Nephron progenitor cell (in vitro differentiated cells): ENCODE measurements at places on chromosomes 13 and 19.

DNA sequence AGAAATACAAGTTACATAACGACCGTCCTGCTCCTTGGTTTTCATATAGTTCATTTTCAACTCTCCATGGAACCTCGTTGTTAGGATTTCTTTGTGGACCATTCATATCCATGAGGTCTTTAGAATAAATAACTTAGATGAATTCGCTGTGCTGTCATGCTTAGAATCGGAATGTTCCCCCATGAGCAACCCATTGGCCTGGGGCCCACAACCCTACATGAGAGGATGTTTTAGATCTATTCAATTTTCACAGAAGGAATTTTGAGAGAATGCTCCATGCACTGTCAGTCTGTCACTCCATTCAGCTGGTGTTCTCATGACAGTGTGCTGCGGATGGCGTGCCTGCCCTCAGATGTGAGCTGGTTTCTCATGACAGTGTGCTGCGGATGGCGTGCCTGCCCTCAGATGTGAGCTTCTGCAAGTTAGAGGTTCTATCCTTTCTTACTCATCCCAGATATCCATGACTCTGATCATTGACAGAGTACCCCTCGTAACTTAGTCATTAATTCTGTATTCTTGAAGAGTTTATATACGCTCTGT lies 1193.1 kb downstream of the EFNB2 start:
- H3K36me3 ChIP-seq: no peaks in the 10 kb centered on the region
- no peak overlapping the region for H3K4me3 ChIP-seq
- H3K27me3 ChIP-seq: no peaks in the 10 kb centered on the region
- peaks cover 9% of the 10 kb centered on the region for H3K4me1 ChIP-seq
- no peak overlapping the region for H3K27ac ChIP-seq

- peaks cover 69% of the 10 kb centered on the region for H3K4me1 ChIP-seq
- peaks cover 7% of the 10 kb centered on the region for H3K27me3 ChIP-seq
- H3K36me3 ChIP-seq: peaks cover 10% of the 10 kb centered on the region
Measured at GRCh38 chr19:34173193-34173956, 1.1 kb downstream of the LSM14A start.

GRCh38 chr13:91155512-91156114 lies 191.9 kb upstream of the MIR17HG start:
- no peaks in the 10 kb centered on the region for H3K27me3 ChIP-seq
- H3K4me1 ChIP-seq: peaks cover 85% of the 10 kb centered on the region
- H3K4me3 ChIP-seq: no peak overlapping the region
- peak; percentile 55 for DNase-seq
- peak overlapping the region; percentile 98 for H3K27ac ChIP-seq
- peaks cover 25% of the 10 kb centered on the region for H3K36me3 ChIP-seq

DNA sequence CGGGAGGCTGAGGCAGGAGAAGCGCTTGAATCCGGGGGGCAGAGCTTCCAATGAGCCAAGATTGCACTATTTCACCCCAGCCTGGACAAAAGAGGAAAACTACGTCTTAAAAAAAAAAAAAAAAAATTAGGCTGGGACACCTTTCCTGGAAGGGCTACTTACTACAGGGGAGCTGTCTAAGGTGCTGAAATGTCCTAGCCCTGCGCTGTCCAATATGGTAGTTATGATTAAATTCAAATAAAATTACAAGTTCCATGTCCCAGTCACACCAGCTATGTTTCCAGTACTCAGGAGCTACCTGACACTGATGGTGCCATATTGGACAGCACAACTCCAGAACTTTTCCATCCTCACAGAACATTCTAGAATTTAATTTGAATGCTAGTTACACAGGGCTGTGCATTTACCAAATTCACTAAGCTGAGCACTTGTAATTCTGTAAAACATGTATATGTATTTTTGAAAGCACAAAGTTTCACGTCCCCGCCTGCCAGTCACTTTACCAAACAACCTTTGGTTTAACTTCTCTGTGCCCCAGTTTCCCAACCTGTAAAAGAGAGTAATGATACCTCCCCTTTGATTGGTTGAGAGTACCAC lies 9.2 kb upstream of the ZSCAN22 start:
- H3K27ac ChIP-seq: no peak overlapping the region
- no peaks in the 10 kb centered on the region for H3K4me1 ChIP-seq
- H3K27me3 ChIP-seq: no peaks in the 10 kb centered on the region
- DNase-seq: peak; percentile 56
- no peak overlapping the region for H3K4me3 ChIP-seq

- no peaks in the 10 kb centered on the region for H3K36me3 ChIP-seq
- H3K27me3 ChIP-seq: no peaks in the 10 kb centered on the region
- H3K27ac ChIP-seq: no peak overlapping the region
- H3K4me3 ChIP-seq: no peak overlapping the region
- DNase-seq: no peak
- no peaks in the 10 kb centered on the region for H3K4me1 ChIP-seq
Measured at GRCh38 chr13:89212186-89212585, 1541.0 kb downstream of the SLITRK5 start.

- no peak overlapping the region for H3K27ac ChIP-seq
- DNase-seq: no peak
- H3K4me3 ChIP-seq: no peak overlapping the region
- peaks cover under 1% of the 10 kb centered on the region for H3K36me3 ChIP-seq
- H3K27me3 ChIP-seq: peaks cover 13% of the 10 kb centered on the region
- H3K4me1 ChIP-seq: peaks cover 47% of the 10 kb centered on the region
Measured at GRCh38 chr19:46299004-46299509, 2.2 kb downstream of the HIF3A start.

DNA sequence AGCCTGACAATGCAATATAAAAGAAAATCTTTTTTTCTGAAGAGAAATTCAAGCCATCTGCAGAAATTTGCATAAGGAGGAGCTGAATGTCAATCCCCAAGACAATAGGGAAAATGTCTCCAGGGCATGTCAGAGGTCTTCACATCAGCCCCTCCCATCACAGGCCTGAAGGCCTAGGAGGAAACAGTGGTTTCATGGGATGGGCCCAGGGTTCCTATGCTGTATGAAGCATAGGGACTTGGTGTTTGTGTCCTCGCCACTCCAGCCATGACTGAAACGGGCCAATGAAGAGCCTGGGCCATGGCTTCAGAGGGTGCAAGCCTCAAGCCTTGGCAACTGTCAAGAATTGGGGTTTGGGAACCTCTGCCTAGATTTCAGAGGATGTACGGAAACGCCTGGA lies 883.5 kb downstream of the UQCRFS1 start:
- H3K4me1 ChIP-seq: peaks cover 10% of the 10 kb centered on the region
- H3K27ac ChIP-seq: no peak overlapping the region
- no peaks in the 10 kb centered on the region for H3K36me3 ChIP-seq
- H3K27me3 ChIP-seq: peaks cover 19% of the 10 kb centered on the region

DNA sequence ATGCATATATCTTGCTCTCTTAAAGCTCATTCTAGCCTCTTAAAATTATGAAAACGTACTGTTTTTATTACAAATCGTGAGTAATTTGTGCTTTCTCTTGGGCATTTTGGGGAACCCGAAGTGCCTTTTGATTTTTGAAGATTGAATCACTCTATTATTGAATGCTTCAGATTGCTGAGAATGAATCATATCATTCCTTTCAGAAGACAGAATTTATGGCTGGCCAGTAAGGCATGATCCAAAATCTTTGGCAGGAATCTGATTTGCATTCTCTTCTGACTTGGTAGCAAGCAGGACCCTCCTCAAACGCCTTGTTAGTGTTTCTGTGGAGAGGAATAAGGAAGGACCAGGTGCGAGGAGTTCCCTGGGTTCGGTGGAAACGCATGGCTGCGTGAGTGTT lies 49.5 kb downstream of the STARD13 start:
- no peaks in the 10 kb centered on the region for H3K4me1 ChIP-seq
- DNase-seq: no peak
- no peak overlapping the region for H3K4me3 ChIP-seq

- peaks cover 8% of the 10 kb centered on the region for H3K36me3 ChIP-seq
- no peaks in the 10 kb centered on the region for H3K4me1 ChIP-seq
- H3K27me3 ChIP-seq: peaks cover 6% of the 10 kb centered on the region
- H3K4me3 ChIP-seq: no peak overlapping the region
Measured at GRCh38 chr13:97082461-97083207, 88.4 kb upstream of the OXGR1 start.
